ENCODE measurements at places on chromosomes 1 and 21. TPM values are rescaled to one million over a fixed set of nuclear protein-coding genes. Genes with fewer than 3 reads are reported as not detected.
A peak's percentile ranks its signal among the peaks of the same experiment; 100 is the strongest.

DNA sequence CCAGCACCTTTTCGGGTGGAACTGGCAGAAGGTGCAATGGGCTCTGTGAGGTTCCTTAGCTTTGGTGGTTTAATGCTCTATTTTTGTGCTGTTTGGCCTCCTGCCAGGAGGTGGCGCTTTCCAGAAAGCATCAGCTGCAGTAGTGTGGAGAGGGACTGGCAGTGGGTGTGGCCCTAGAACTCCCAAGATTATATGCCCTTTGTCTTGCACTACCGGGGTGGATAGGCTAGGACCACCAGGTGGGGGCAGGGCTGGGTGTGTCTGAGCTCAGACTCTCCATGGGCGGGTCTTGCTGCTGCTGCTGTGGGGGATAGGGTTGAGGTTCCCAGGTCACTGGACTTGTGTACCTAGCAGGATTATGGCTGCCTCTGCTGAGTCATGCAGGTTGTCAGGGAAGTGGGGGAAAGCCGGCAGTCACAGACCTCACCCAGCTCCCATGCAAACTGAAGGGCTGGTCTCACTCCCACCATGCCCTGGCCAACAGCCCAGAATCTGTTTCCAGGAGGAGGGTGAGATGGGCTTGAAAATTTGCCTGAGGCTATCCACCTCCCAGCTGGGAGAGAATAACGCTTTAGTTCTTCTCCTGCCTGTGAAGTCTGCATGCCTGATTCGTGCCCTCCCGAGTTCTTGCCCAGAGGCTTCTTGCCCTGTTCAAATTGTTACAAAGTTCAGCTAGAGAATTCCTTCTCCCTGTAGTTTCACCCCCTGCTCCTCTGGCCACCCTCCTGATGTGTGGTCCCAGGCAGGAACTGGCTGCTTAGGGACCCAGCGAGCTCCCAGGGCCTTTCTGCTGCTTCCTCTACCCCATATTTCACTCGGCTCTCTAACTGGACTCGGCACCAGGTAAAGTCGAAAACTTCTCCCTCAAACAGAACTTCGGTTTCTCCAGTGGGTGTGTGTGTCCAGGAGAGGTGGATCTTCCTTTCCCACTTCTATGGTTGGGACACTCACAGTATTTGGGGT is 76.5 kb upstream of the BTG3 start:
- H3K4me1 ChIP-seq, result peaks cover 27% of the 10 kb centered on the region
- peak overlapping the region; percentile 20 for H3K27ac ChIP-seq
- DNase-seq, result peak; percentile 72
- H3K4me3 ChIP-seq, result no peak overlapping the region

EBNA1BP2 gene
- 115 TPM for total RNA-seq

- H3K4me1 ChIP-seq, result peaks cover 48% of the 10 kb centered on the region
- H3K36me3 ChIP-seq, result peaks cover 5% of the 10 kb centered on the region
- no peaks in the 10 kb centered on the region for H3K27me3 ChIP-seq
- H3K4me3 ChIP-seq, result no peak overlapping the region
These were observed 8.2 kb upstream of the RCSD1 start for GRCh38 chr1:167621780-167622313.

- H3K4me1 ChIP-seq, result peaks cover 10% of the 10 kb centered on the region
- no peak for DNase-seq
These were observed 31.5 kb downstream of the TMCO1 start for GRCh38 chr1:165737196-165737595.

- peaks cover 6% of the 10 kb centered on the region for H3K36me3 ChIP-seq
- no peak for DNase-seq
- H3K4me3 ChIP-seq, result no peak overlapping the region
These were observed 65.4 kb downstream of the TIAM1 start for GRCh38 chr21:31278511-31279130.
